A549 treated with dexamethasone at 1 μM for 4 hours (cell line): ENCODE measurements at places on chromosomes 11 and 22. TPM values are rescaled to one million over a fixed set of nuclear protein-coding genes. Genes with fewer than 3 reads are reported as not detected.

The CHRM1 gene
- total RNA-seq: 0.03 to 0.24 TPM (median 0.09 TPM) in 4 of 5 replicates, not detected in the other

The DRICH1 gene
- total RNA-seq: 0.11 to 0.41 TPM (median 0.12 TPM) in 4 of 5 replicates, not detected in the other

The MMP12 gene
- total RNA-seq: 0.04 to 0.12 TPM (median 0.08 TPM) in 4 of 5 replicates, not detected in the other

The MMP27 gene
- not detected in 5 replicates for total RNA-seq

The CFAP300 gene
- 5.0 to 7.0 TPM (median 5.6 TPM) in 5 replicates for total RNA-seq

The ATP6V1E1 gene
- total RNA-seq: 104 to 132 TPM (median 111 TPM) in 5 replicates

The FOLR3 gene
- total RNA-seq: 0.18 TPM in 1 of 5 replicates, not detected in the others

The KIRREL3 gene
- 9.2 to 11.0 TPM (median 10.4 TPM) in 5 replicates for total RNA-seq

The CYB561A3 gene
- total RNA-seq: 34.5 to 45.7 TPM (median 45.3 TPM) in 5 replicates

The NLRP10 gene
- total RNA-seq: not detected in 5 replicates

The KDELR3 gene
- 19.3 to 21.4 TPM (median 20.7 TPM) in 5 replicates for total RNA-seq

The CRYBB2 gene
- 0.13 TPM in 1 of 5 replicates, not detected in the others for total RNA-seq

The TMEM151A gene
- total RNA-seq: 2.0 to 3.8 TPM (median 3.5 TPM) in 5 replicates
